ENCODE measurements at places on chromosomes 3 and 15.

DNA sequence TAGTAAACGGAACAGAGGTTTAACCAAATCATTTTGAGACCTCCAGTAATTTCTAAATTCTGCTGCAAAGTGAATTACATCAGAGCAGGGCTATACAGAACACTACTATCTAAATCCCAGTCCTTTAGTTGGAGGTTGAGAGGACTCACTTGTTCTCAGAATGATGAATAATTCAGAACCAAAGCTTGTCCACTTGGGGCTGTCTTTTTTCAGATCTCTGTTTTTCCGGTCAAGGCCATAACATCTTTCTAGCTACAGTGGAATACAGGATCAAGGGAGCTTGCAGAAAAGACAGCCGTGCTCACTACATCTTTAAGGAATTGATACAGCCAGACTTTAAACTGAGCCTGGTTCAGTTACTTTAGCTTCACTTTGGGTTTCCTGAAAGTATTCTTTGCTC lies 194.5 kb downstream of the EFHB start:
- no peak for DNase-seq

DNA sequence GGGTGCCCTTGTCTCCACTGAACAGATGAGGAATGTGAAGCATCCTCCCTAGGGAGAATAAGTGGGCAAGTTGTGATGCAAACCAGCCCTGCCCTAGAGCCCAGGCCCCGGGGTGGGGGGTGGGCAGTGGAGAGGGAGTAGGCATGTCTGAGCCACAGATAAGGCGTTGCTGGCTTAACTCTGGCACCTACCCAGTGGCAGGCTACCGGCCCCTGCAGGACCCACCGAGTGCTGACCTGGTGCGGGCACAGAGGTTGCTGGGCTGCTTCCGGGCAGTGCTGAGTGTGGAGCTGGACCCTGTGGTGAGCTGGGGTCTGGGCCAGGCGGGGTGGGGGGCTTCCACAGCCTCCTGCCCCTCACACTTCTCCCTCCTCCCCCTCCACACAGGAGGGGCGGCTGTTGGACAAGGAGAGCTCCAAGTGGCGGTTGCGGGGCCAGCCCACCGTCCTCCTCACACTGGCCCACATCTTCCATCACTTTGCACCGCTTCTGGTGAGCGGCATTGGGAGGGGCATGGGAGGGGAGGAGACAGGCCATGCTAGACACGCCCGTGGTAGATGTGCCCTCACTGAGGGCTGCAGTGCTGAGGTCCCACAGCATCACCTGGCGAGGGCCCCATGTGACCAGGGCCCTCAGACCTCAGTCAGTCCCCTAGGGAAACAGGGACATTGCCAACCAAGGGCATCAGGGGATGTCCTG lies 10.1 kb downstream of the RNF123 start:
- no peak for DNase-seq

GRCh38 chr3:142993958-142994442 lies 7.4 kb upstream of the U2SURP start:
- peak; percentile 62 for DNase-seq

- no peak for DNase-seq
Measured at GRCh38 chr3:71924721-71925120, 139.8 kb upstream of the PROK2 start.

- DNase-seq, result no peak
Measured at GRCh38 chr3:72412340-72412956, 435.8 kb downstream of the SHQ1 start.

DNA sequence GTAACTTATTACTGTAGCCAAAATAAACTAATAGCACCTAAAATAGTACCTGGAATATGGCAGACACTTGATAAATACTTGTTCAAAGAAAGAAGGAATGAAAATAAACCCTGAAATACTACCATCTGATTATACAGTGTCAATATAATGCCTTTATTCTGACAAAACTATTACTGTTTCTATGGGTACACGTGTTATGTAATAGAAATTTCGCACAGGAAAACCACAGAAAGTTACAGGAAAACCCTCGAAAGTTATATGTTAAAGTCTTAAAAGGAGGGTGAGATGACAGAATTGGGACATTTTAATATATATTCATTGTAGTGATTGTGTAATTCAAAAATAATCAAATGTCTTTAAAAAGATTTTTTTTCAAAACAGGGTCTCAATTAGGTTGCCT lies 28.8 kb downstream of the ETFA start:
- no peak for DNase-seq

DNA sequence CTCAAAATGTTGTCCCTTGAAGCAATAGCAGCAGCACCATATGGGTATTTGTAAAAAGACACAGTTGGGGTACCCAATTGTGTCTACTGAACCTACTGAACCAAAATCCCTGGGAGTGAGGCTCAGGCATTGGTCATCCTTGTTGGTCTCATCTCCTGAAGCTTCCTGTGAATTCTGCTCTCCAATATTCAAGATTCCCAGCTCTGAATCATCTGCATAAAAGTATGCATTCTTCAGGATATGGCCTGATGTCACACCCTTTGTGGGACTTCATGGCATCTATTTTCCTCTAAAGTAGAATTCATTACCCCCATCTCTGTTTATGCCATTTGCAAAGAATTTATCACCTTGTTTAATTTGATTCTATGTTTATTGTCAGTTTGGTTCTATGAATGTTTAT lies 13.3 kb upstream of the PTX3 start:
- DNase-seq, result peak; percentile 79

GRCh38 chr3:197746801-197747237 lies 2.9 kb upstream of the FYTTD1 start:
- DNase-seq, result no peak

- DNase-seq, result no peak
Measured at GRCh38 chr3:7270731-7271130, 409.8 kb downstream of the GRM7 start.

- peak; percentile 35 for DNase-seq
Measured at GRCh38 chr3:147267434-147267833, 138.9 kb downstream of the ZIC4 start.

- peak; percentile 96 for DNase-seq
Measured at GRCh38 chr15:59349680-59350420, 22.8 kb downstream of the MYO1E start.

DNA sequence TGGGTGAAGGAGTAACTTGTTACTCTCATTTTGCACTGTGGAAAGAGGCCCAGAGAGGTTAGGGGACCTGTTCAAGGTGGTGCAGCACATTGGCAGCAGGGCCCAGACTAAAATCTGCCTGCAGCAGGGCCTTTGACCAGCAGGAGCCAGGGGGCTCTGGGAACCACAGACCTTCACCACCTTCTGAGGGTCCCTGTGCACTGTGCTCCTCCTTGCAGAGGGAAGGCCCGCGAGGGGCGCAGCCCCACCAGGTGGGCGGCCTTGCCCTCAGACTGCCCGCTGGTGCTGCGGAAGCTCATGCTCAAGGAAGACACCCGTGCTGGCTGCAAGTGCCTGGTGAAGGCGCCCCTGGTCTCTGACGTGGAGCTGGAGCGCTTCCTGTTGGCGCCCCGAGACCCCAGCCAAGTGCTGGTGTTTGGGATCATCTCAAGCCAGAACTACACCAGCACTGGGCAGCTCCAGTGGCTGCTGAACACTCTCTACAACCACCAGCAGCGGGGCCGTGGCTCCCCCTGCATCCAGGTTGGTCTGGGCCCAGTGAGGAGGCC lies 61.5 kb upstream of the FGD5 start:
- no peak for DNase-seq

- no peak for DNase-seq
Measured at GRCh38 chr15:73504885-73505284, 61.9 kb downstream of the REC114 start.
